ENCODE measurements at places on chromosomes 7 and 10.
A peak's percentile ranks its signal among the peaks of the same experiment; 100 is the strongest.

DNA sequence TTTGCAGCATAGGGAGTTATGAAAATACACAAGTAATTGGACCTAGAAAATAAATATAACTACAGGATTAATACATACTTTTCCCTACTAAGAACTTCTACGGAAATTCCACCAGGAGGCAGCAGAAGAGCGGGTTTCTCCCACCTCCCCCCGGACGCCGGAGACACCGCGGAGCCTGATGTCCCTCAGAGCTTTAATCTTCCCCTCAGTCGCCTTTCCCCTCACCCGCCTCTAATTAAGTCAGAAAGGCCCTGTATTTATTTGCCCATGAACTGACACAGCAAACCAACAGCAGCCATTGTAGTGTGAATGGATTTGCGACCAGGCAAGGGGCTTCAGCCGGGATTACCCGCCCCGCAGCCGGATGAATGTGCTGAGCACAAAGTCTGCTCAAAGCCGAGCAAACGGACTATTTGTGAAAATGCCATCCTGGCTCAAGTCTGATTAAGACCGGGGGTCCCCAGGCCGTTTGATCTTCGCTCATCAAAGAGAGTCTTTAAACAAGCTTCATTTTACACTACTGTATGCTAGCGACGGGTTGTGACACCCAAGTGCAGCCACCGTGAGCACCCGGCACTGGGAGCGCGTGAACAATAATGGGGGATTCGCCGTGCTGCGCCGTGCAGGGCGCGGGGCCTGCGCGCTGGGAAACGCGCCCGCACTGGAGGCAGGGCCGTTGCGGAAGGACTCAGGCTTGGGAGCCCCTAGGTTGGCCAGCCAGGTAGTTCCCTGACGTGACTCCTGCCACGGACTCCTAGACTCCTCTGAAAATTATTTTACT lies 5.6 kb upstream of the DKK1 start:
- DNase-seq, result peak; percentile 71

DNA sequence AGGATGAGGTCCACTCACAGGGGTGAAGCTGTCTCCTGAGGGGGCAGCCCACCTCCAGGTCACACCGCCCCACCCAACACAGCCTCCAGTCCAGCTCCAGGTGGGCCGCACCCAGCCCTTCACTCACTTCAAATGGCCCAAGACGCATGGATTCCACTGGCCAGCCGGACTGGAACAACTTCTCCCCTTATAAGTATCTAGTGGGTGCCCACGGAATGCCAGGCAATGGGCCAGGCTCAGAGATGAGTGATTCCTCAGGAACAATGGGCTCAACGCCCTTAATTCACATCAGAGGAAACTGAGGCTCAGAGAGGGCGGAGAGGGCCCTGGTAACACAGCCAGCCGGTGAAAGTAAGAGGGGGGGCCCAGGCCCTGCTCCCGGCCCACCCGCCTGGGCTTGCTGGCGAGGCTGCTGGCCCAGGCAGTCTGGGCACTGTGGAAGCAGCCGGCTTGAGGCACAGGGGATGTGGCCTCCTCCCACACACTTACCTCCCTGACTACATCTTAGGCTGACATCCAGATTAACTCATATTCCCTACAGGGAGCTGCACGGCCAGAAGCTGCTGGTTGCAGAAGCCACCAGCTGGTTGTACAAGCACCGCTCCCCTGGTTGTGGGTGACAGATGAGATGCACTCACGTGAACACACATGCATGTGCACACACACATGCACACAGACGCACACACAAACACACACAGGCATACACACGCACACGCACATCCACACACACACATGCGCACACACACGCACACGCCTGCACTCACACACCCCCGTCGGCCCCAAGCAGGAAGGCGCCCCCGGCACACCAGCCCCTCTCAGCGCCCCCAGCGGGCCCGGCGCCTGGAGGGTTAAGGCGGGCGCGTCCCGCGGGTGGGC lies 1.0 kb upstream of the FAM20C start:
- no peak for DNase-seq

DNA sequence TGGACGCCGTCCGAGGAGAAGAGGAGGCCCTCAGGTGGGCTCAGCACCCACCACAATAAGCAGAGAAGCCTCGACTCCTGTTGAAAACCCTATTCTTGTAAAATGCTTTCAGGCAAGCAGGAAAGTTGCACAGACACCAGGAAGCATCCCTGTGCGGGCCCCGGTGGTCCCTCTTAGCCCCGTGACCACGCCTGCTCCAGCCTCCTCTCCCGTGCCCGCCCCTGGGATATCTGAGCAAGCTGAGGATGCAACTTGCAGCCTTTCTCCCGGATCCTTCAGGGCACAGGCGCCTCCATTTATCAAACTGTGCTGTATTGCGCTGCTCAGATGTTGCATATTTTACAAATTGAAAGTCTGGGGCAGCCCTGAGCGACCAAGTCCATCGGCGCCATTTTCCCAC lies 72.7 kb downstream of the CFAP46 start:
- DNase-seq, result no peak

DNA sequence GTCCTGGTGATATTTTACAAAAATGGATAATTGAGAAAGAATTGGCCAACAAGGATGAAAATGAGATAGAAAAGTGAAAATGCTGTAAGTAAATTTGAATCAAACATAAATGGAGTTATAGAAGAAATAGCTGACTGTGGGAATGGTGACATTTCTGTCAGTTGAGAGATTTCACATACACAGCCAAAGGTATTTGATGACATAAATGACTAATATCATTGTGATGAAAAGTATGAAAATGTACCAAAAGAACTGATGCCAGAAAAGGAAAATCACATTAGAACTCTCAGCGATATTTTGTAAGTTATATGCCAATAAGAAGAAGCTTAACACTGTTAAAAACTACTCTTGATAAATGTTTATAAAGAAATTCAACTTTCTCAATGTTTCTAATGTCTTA lies 54.9 kb downstream of the TFPI2 start:
- DNase-seq, result no peak

DNA sequence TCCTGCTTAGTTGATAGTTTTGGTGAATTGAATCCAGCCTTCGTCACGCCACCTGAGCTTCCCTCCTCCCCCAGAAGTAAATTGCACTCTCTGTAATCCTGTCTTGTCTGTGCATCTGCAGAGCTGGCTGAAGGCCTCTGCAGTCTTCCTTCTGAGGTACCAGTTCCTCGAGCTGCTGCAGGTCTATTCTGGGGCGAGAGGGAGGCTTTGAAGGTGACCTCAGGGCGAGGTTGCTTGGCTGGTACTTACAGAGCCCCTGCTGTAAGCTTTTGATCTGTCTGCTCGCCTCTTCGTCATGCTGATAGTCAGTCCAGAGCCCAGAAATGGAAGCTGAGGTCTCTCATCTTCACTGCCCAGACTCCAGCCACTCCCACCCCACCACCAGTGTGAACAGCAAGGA lies 513.6 kb upstream of the FOXK1 start:
- no peak for DNase-seq

DNA sequence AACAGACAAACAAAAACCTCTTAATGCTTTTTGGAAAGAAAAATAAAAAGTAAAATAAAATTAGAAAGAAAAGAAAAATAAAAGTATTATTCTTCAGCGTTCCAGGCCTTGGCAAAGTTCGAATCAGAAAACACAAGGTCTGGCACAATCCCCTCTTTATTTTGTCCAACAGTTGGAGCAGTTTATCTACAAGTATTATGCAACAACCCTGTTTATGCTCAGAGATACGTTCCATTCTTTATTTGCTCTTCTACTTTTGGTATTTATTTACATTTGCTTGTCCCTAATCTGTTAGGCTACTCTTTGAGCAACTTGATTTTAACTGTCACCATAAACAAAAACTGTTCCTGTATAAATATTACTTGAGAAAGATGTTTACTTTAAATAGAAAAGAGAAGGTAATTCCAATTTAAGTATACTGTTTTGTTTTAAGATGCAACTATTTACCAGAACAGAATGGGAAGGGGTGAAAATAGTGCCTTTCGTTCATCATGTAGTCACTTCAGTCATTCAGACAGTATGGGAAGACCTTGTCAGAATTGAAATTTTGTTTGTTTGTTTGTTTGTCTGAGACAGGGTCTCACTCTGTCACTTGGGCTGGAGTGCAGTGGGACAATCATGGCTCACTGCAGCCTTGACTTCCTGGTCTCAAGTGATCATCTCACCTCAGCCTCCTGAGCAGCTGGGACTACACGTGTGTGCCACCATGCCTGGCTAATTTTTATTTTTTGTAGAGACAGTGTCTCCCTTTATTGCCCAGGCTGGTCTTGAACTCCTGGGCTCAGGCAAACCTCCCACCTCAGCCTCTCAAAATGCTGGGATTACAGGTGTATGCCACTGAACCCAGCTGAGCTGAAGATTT lies 5.7 kb downstream of the PDK4 start:
- DNase-seq, result no peak

Measured in GM13976 (cell line).